ENCODE measurements at places on chromosomes 3 and 15.
A peak's percentile ranks its signal among the peaks of the same experiment; 100 is the strongest.

DNA sequence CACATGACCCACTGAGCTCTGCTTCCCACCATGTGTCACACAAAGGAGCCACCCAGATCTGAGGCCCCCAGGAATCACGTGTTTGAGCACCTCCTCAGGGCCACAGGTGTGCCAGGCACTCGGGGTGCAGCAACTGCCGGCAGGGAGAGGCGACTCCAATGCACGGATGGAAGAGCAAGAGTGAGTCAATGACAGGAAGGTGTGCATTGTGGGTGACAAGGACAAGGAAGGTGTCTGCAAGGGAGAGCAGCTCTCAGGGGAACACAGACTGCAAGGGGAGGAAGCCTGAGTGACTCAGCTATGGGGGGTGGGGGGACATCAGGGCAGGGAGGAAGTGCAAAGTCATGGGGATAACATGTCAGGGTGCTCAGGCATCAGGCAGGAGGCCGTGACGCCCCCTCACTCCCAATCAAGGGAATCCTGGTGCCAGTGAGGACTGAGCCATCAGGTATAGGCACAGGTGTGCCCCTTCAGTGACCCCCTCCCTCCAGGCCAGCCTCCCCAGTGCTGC lies 67.4 kb downstream of the NUP210 start:
- DNase-seq = peak; percentile 9

DNA sequence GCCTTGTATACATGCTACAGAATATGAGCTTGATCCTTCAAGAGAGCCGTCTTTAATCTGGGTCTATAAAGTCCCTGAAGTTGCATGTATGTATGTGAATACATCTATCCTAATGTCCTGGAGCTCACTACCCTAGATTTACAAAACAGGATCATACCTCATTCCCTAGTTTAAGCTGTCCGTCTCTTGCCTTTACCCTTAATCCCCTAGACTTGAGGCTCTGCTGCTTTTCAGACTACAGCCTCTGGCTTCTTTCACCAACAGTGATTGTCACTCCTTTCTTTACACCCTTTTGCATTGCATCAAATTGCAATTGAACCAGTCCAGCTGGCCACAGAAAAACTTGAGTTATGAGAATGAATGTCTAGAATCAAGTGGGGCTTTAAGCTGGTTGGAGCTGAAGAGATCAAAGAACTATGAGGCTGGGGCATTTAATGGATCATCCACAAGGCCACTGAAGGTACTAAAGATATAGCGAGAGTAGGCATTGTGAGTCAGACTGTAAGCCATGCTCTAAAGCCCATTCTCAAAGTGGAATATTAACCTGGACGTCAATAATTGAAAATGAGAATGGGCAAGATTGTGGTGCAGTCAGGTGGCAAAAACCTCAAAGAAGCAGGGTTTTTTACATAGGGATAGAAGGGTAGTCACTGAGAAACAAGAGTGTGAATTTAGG lies 12.3 kb upstream of the PLD1 start:
- DNase-seq = no peak

DNA sequence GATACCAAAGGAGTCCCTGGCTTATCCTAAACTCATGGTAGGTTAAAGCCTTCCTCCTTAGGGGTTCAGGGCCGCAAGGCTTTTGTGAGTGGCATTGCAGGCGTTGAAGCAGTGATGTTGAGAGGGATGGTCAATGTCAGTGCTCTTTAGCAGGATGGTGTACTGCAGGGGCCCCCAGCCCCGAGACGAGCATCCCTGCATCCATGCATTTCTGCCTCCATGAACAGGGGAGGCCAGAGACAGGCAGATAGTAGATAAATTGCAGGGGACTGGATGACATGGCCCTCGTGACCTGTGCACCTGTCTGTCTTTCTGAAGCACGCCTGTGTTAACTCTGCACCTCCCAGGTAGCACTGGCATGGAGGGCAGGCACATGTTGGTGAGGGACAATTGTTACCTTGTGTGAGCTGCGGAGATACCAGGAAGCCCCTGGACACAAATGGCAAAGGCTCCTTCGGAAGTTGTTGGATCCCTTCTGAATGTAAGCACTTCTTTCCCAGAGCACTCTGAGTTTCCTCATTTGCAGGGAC lies 133.5 kb downstream of the SNRPN start:
- no peak for DNase-seq

DNA sequence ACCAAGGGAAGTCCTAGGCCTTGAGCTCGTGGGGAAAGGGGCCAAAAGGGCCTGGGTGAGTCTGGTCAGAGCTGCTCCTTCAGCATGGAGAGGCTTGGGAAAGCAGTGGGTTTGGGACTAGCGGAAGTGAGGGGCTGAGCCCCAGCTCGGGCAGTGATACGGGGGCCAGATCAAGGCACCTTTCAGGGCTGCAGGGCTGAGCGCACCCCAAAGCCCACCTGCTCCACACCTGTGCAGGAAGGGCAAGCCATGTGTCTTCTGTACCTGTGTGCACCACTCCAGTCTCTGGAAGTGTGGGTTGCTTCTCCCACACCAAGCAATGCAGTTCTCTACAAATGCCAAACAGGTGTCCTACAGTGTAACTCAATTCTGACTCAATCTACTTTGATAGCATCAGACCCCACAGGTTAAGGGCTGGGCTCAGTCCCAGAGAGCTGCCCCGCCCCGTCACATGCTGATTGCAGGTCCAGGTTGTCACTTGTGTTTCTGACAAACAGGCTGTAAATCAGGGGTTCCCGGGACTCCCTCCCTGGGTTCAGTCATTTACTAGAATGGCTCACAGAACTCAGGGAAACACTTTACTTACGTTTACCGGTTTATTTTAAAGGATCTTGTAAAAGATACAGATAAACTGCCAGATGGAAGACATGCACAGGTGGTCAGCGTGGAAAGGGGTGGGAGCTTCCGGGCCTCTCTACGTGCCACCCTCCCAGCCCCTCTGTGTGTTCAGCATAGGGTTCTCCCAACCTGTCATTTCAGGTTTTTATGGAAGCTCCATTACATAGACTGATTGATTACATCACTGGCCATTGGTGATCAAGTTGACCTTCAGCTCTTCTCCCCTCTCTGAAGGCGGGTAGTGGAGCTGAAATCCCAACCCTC lies 28.8 kb upstream of the KLF13 start:
- no peak for DNase-seq

- DNase-seq = no peak
Observed at GRCh38 chr3:162512488-162512887, 1015.9 kb downstream of the OTOL1 start.

DNA sequence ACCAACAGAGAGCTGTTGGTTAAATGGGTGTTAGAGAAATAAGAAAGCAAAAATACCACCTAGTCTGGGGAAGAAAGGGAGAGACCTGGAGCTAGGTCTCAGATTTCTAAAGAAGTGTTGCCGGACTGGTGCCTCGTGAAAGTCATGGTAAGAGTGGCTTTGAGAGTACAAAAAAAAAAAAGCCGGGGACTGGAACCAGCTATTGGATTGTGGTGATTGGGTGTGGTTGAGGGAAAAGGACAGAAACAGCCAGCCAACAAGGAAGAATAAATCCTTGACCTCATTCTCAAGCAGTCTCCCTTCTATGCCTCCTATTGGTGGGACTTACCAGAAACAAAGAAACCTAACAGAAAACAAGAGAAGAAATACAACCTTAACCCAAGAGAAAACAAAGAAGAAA lies 346.4 kb upstream of the KCNMB2 start:
- DNase-seq = no peak

- no peak for DNase-seq
Observed at GRCh38 chr3:35320646-35321407, 318.5 kb upstream of the ARPP21 start.

- DNase-seq = no peak
Observed at GRCh38 chr3:188187053-188187452, 33.1 kb downstream of the LPP start.

DNA sequence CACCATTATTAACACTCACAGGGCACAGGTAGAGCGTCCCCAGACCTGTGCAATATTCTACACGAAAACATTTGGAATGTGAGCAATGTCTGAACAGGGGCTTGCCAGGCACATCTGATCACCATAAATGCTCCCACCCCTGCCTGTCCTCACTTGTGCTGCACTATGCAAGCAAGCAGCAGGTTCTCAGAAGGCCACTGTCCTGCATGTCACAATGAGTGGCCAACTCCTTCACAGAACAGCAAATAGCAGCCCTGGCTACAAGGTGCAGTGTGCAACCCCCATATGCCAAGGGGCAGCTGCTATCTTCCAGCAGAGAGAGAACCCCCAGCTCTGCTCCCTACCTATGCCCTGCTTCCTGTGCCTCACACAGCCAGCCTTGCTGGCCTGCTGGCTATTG lies 32.6 kb downstream of the SEC22C start:
- DNase-seq = no peak

DNA sequence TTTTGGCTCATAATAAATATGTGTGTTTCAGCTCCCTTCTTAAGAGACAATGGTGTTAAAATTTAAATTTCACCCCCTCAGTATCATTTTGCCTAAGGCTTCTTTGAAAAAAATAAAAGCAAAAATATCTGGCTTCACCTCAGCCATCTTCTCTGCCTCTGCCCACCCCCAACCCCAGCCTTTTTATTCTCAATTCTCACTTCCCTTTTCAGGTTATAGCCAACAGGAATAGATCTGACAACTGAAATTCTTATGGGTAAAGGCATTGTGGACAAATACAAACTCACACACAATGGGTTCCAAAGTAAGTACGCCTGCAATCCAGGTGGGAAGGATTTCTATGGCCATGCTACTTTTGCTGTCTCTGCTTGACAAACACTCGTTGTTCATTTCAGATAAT lies 399.0 kb upstream of the ARRDC4 start:
- DNase-seq = no peak

GRCh38 chr3:57557085-57557537 lies 1.0 kb downstream of the PDE12 start:
- DNase-seq = peak; percentile 38

DNA sequence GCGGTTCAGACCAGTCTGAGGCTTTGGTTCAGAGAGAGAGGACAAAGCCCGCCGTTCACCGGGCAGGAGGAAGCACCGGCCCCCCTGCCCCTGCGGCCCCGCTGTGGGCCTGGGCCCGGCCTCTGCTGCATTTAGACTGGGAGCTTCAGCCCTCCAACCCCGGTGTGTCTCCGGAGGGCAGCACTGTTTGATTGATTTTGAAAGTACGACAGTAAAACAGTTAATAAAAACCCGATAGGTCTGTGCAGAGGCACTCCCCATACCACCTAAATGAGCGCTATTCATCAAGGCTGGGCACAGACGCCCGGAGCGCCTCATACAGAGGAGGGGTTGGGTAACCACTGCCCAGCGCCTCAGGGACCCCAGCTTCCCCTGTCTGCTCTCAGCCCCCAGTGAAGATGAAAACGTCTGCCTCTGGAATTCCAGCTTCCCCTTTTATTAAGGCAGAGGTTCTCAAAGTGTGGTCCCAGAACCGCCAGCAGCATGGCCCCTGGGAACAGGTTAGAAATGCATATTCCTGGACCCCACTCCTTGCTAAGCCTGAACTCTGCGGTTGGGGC lies 256.7 kb upstream of the TLE3 start:
- DNase-seq = no peak

DNA sequence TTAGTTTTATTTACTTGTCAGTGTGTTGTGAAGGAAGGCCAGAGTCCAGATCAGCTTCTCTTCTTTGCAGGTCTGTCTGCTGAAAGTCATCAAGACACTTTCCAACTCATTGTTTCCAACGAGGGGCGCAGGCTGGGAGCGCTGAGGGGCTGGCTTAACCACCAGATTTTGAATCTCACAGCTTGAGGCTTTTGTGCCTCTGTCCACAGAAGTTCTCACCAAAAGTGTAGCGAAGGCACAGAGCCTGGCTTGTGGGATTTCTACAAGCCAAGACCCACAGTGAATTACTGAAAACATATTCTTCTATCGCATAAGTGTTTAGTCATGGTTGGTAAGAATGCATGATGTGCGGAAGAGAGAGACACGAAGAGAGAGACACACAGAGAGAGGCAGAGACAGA lies 35.2 kb downstream of the BHLHE40 start:
- DNase-seq = no peak

DNA sequence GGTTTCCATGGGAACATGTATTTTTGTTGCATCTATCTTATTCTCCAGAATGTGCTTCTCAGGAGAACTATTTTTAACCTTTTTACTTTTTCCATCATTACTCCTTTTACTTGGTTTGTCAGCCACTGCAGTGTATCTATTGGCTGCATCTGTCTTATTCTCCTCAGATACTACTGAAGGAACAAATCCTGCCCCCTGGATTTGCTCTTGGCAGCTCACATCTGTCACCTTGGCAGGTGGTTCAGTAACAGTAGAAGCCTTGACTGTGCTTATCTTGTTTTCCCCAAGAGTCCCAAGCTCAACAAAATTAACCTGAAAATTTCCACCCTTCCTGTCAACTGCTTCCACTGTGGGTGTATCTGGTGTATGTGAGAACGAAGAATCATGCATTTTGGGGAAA lies 106.0 kb downstream of the MAP4 start:
- DNase-seq = no peak

DNA sequence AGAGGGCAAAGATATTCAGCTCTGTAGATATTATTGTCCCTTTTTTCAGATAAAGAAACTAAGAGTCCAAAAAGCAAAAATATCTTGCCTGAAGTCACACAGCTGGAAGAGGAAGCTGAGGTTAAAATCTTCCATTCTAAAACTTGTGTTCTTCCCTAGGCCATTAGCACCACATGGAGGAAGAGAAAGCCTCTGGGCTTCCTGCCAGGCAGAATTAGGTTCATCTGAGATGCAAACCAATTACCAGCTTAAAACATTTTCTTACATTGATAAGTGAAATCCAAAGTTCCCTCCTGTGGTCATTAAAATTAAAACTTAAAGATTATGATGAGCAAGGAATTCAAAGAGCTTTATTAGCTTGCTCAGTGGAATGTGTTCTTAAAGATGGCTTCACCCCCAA lies 235.3 kb upstream of the SETMAR start:
- no peak for DNase-seq

DNA sequence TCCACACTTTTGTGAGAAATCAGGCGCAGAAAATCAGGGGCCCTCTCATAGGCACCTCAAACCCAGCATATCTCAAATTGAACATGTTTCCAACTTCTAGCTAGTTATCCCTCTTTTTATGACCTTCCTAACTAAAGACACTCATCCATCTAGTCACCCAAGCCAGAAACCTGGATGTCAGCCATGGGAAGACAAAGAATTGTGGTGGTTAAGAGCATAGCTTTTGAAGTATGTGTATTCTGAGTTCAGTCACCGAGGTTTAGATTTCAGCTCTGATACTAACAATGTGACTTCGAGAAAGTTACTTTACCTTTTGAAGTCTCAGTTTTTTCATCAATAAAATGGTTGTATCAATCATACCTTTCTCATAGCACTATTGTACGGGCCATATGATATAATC lies 495.5 kb downstream of the NLGN1 start:
- DNase-seq = no peak

- DNase-seq = no peak
Observed at GRCh38 chr15:101025896-101026631, 106.9 kb downstream of the LRRK1 start.

DNA sequence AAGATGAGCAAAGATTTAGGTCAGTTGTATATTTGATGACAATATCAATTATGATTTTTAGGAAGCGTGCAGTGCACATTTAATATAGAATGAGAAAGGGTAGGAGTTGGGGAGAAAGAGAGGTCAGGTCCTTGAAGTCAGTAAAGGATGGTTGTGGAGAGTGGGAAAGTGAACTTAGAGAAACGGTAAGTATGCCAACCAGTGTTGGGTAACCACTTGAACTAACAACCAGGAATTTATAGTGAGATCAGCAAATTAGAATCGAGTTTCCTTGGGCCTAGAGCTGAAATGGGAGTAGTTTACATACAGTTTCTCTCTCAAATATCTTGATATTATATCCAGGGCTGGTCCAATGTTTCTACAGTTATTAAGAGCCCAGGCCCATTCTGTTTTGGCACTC lies 188.5 kb upstream of the RBMS3 start:
- DNase-seq = no peak
